ENCODE measurements at places on chromosomes 1 and 21.

DNA sequence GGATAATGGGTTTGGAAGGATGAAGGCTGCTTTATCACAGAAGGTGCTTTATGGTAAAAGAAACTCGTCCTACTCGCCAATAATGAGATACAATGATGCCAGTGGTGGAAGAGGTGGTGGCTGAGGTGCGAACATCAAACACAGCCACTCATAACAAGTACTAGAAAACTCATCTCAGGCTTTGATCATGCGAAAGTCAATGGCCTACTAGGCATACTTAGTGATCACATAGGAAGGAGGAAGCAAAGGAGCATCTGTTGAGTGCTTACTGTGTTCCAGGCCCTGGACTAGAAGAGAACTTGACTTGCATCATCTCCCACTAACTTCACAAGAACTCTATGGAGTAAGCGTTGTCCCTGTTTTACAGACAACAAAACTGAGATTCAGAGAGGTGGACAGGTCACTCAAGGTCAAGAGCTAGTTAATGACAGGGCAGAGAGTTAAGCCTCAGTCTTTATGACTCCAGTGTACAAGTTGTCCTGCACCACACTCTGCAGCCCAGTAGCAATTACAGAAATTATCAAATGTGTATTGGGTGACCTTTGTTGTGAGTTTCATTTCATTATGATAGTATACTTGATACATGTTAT, 33.6 kb downstream of the RUNX1 start:
- no peak for DNase-seq

DNA sequence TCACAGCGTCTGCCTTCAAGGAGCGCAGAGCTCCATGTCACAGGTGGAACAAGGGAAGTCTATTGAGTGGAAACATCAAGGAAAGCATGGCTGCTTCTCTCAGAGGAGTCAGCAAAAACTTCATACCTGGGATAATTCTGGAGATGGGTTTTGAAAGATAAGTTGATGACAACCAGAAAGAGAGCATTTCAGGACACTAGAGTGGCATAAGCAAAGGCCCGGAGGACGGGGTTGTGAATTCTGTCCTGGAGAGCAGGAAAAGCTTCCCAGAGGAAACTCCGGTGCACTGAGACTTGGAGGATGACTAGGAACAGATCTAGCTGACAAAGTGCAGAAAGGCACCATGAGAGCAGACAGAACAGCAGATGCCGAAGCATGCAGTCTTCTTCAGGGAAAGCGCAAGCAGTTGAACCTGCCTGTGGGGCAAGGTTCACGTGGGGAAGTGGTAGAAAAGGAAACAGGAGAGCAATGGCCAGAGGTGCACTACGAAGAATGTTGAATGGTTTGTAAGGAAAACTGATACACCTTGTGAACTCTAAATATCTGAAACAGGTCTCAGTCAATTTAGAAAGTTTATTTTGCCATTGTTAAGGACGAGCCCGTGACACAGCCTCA, 222.9 kb downstream of the PLPP3 start:
- no peak for DNase-seq

- DNase-seq: no peak
Measured at GRCh38 chr1:101006553-101006952, 19.0 kb downstream of the DPH5 start.

- DNase-seq: no peak
Measured at GRCh38 chr1:7554385-7555235, 216.5 kb upstream of the VAMP3 start.

- DNase-seq: no peak
Measured at GRCh38 chr1:217333939-217334338, 297.0 kb downstream of the GPATCH2 start.

GRCh38 chr1:43531906-43532584, 1.4 kb downstream of the PTPRF start:
- DNase-seq: no peak

- no peak for DNase-seq
Measured at GRCh38 chr1:46194641-46195193, 3.5 kb downstream of the POMGNT1 start.

DNA sequence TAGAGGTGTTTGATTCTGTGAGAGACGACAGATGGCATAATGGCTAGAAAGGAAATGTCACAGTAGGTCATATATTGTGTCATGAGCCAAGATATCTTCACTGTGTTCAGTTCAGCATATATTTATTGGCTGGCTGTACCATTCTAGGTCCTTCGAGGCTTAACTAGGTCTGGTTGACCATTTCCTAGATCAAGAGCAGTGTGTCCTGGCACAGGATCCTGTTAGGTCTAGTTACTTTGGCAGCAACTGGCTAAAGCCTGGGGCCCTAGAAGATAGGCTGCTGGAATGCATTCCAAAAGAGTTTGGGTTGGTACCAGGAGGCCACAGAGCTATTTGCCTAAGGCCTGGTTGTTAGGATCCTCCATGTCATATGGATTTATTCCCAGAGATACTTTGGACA, 20.9 kb downstream of the ZBTB40 start:
- DNase-seq: no peak

DNA sequence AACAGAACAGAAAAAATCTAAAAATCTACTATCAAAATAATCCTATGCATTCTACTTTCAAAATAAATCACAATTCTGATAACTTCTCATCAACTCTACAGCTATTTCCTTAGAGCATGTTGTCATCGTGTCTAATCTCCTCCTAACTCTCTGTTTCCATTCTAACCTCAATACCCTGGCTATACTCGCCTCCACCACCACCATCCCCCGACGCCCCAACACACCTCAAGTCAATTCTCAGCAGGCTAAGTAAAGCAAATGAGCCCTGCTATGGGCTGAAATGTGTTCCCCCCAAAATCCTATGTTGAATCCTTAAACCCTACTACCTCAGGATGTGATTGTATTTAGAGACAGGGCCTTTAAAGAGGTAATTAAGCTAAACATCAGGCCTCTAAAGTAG, 34.6 kb downstream of the NRDC start:
- DNase-seq: no peak

DNA sequence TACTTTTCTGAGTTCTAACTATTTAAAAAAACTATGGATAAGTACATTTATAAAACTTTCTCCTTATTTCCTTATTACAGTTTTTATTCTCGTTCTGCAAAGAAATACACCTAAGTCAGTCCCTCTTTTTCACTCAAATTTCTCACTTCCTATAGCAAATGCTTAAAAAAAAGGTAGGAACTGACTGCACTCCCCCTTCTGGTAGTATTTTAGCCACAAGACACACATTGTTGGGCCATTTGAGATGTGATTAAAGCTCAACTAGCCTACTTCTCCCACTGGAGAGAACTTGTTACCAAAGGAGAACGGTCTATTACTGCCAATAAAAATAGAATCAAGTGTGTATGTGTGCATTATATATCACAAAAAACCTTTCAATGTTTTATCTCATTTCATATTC, 521.9 kb upstream of the PRMT6 start:
- no peak for DNase-seq

DNA sequence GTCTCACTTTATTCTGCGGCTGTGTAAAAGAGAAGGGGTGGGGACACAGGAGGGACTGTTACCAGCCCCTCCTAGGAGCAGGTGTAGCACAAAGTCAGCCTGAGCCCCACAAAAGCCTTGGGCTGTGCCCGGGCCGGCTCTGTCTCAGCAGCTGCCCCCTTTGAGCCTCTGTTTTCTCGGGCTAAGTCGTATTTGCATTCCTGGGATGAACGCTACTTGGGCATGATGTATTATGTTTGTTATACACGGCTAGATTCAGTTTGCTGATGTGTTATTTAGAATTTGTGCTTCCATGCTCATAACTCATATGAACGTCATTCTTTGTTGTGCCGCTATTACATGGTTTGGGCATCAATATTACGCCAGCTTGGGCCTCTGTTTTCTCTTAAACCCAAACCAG, 47.8 kb downstream of the KCNN3 start:
- no peak for DNase-seq

GRCh38 chr1:219812491-219813203, 115.7 kb downstream of the SLC30A10 start:
- peak; percentile 63 for DNase-seq

DNA sequence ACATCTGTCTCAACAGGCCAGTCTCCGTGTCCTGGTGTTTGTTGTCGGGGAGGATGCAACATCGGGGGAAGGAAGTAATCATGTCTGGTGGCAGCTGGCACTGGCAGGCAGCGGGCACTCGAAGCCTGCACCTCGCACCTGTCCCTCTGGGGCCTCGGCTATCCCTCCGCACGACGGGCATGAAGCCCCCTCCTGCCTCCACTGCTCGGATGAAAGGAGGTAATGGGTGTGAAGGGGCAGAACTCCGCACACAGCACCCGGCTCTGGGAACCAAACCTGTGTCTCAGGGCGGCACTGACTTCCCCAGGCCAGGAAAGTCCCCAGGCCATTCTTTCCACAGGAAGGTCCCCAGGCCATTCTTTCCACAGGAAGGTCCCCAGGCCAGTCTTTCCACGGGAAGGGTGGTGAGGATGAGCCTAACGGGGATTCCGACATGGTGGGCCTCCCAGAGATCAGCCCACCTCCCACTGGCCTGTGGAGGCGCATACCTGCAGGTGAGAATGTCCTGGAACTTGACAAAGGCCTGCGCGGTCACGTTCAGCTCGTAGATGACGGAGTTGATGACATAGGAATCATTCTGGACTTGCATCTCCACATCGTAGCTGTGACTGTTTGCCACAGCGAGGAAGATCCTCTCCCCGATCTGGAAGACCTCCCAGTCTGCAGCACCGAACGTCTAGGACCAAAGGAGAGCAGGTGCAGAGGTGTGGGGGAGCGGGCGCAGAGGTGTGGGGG, 31.1 kb downstream of the KRTAP10-1 start:
- no peak for DNase-seq

GRCh38 chr1:75293270-75293669, 159.1 kb downstream of the LHX8 start:
- DNase-seq: no peak

- DNase-seq: no peak
Measured at GRCh38 chr1:28954126-28954726, 39.9 kb downstream of the EPB41 start.

DNA sequence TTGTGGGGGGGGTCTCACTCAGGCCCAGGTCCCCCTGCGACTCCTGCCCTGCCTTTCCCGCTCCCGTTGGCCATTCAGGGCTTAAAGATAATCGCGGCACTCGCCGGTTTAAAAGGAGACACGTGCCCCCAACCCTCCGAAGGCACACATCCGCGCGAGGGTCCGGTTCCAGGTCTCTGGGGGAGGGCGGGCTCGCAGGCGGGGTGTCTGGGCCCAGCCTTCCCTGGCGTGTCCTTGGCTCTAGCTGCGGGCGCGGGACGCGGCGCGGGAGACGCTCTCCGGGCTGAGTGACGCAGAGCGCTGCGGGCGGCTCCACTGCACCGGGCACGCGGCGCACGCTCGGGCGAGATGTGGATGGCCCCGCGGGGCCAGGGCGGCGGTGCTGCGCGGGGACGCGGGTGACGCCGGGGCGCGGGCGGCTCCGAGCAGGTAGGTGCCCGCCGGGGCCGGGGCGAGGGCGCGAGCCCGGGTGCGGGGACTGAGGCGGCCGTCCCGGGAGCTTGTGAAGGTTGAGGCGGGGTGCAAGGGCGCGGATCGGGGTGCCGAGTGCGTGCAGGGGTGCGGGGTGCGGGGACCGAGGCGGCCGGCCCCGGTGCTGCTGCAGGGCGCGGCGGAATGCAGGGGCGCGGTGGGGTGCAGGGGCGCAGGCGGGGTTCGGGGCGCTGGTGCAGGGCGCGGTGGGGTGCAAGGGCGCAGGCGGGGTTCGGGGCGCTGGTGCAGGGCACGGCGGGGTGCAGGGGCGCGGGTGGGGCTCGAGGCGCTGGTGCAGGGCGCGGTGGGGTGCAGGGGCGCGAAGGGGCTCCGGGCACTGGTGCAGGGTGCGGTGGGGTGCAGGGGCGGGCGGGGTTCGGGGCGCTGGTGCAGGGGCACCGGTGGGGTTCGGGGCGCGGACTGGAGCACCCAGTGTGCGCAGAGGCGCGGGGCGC, 3.3 kb upstream of the TRPM2 start:
- DNase-seq: no peak

GRCh38 chr1:56329970-56330369, 249.4 kb downstream of the PLPP3 start:
- no peak for DNase-seq

GRCh38 chr1:43137445-43138052, 34.5 kb downstream of the EBNA1BP2 start:
- no peak for DNase-seq

DNA sequence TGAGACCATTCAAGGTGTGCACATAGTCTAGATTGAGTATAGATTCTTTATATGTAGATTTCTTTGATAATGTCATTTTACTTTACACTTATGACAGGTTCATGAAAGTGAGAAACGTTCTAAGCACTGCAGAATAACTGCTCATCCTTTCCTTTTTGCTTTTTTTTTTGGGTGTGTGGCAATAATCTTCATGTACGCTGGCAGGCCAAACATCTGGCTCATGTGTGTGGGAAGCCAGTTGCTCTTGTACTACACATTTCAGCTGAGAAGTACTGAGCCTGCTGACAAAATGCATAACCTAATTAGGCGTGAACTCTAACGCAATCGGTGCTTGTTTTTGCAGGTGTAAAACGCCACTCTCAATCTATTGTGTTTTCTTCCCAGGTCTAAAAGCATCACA, 350.8 kb upstream of the KAZN start:
- no peak for DNase-seq

GRCh38 chr1:42801832-42802473, 15.0 kb upstream of the ERMAP start:
- DNase-seq: no peak

- DNase-seq: no peak
Measured at GRCh38 chr1:114118351-114118990, 35.2 kb downstream of the SYT6 start.

DNA sequence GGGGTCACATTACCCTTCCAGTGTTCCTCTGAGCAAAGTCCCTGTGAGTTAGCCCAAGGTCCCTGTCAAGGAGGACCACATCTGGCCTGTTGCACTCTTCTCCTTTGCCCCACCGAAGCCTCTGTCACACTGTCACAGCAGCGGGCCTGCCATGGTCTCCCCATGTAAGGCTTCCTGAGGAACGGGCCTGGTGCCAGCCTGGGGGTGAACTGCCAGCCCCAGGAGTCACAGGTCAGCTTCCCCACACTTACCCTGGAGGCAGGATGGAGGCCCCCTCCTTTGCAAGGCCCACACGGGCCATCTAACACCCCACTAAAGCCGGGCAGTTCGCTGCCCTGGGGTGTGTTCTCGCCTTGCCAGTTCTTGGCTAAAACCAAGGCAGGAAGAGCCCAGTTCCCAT, 14.1 kb downstream of the TNFRSF1B start:
- DNase-seq: no peak

DNA sequence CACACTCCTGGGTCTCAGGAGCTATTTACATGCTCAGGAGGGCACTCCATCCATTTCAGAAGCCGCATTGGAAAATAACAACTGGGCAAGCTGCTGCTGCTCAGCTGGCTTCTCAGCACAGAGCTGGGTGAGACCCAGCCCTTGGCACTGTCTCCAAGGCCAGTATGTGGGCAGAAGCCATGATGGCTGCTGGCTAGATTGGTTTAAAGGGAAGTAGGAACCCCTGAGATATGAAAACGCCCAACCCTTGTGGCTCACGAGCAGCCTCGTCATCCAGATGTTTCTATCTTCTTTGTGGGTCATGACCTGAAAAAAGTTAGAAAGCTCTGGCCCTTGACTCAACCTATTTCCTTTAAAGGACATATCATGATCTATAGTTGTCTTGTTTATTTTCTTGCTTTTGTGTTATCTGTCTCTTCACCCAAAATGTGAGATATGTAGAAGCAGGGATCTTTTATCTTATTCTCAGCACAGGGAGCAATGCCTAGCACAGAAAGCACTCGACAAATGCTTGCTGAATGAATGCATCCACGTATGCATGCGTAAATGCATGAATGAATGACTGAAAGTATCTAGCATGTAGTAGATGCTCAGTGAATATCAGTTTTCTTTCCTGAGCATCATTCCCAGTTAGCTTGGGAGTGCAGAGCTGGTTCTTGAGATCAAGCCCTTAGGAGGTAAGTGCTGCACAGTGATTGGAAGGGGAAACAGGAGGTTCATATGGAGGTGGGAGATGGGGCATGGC, 11.6 kb downstream of the MYBPH start:
- no peak for DNase-seq
